Mesenteric fat pad (tissue), 1 donor: ENCODE measurements at places on chromosomes 12 and 14. TPM values are rescaled to one million over a fixed set of nuclear protein-coding genes. Genes with fewer than 3 reads are reported as not detected.

Gene CYP46A1
- total RNA-seq: 3.1 TPM

Gene AHSA1
- 120 TPM for total RNA-seq

Gene MFAP5
- total RNA-seq: 147 TPM

Gene PRPH
- total RNA-seq: 0.55 TPM

Gene TSPAN19
- total RNA-seq: not detected

Gene LALBA
- total RNA-seq: not detected

Gene DNAJC22
- not detected for total RNA-seq
